T-helper 2 cell (primary cell): ENCODE measurements at places on chromosomes 12 and 14.

- DNase-seq, result no peak
Measured at GRCh38 chr14:29217813-29218450, 451.3 kb downstream of the FOXG1 start.

- DNase-seq, result no peak
Measured at GRCh38 chr12:106767954-106768822, 6.3 kb upstream of the RIC8B start.

DNA sequence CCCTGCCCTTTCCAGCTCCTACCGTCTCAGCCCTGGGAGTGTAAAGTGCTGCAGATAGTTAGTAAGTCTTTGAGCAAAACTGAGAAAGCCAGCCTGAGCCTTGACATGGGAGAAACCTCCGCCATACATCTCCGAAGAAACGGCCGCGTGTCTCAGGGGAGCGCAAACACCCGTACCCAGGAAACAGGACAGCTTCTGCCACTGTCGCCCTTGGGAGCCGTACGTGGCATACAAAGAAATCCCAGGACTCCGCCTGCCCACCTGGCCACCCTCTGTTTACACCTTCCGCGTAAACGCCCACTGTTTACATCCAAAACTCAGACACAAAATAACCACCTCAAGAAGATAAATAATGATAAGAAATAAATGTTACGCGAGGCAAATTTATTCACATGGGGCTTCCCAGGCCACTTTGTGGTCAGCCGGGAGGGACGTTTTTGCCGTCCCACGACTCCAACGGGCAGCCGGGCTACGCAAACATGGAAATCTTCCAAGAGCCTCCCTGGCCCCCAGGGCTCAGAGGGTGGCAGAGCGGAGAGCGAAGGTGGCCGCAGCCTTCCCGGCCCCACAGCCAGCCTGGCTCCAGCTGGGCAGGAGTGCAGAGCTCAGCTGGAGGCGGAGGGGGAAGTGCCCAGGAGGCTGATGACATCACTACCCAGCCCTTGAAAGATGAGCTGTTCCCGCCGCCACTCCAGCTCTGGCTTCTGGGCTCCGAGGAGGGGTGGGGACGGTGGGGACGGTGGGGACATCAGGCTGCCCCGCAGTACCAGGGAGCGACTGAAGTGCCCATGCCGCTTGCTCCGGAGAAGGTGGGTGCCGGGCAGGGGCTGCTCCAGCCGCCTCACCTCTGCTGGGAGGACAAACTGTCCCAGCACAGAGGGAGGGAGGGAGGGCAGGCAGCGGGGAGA lies at the start of gene BDKRB2:
Gene BDKRB2, plus strand, starts transcription at position 689 of the 908 bp plus-strand sequence. CDS start 32,269 bp downstream, outside the sequence.
- no peak for DNase-seq

DNA sequence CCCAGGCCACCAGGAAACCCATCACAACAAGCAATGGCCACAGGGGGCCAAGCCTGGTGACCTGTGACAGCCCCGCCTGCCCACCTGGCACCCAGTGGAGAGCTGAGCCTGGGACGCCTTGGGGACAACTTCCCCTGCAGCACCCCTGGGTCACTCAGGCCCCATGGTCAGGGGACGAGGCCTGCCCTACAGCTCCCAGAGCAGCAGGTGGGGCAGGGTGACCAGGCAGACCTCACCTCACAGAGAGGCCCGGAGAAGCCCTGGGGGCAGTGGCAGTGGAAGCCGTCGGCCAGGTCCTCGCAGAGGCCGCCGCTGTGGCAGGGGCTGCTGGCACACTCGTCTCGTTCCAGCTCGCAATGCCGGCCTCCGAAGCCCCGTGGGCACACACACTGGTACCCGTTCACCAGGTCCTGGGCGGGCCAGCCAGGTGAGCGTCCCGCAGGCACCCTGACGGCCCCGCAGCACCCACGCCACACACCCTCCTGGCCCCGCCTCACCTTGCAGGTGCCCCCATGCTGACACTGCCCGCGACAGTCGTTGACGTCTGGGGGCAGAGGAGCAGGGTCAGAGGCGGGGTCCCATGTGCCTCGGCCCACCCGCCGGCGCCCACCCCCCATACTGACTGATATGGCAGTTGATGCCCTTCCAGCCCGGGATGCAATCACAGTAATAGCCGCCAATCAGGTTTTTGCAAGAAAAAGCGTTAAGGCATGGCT lies 18.1 kb downstream of the JAG2 start:
- DNase-seq, result no peak

DNA sequence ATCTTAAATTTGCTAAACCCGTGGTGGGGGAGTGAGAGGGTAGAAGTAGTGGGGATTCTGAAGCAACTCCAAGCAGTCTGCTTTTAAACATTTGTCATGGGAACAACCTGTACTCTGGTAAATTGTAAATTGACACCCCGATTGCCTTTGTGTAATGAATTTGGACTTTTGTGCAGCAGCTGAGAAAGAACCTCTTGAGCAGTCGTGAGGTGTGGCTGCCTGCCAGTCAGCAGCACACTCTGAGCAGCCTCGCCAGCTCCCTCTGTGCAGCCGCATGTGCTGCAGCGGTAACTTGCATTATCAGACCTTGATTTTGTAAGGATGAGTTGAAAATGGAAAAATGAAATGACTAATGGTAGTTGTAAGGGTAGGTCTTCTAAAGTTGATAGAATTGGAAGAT lies 74.3 kb downstream of the SUSD6 start:
- peak; percentile 18 for DNase-seq

DNA sequence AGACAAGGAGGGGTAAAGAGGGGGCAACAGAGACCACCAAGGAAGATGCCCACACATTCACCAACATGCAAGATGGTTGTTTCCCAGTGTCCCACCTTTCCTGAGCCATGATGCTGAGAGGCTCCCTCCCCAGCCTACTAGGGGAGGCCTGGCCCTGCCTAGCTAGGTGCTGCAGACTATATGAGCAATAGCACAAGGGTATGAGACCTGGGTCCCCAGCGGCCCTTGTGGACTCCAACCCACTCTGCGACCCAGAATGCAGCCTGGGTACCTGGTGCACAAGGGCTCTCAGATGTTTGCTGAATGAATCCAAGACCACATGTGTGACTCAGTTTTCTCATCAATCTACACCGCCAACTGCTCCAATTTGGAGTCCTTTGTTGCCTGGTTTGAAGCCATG lies 13.9 kb downstream of the TGFB3 start:
- DNase-seq, result no peak

DNA sequence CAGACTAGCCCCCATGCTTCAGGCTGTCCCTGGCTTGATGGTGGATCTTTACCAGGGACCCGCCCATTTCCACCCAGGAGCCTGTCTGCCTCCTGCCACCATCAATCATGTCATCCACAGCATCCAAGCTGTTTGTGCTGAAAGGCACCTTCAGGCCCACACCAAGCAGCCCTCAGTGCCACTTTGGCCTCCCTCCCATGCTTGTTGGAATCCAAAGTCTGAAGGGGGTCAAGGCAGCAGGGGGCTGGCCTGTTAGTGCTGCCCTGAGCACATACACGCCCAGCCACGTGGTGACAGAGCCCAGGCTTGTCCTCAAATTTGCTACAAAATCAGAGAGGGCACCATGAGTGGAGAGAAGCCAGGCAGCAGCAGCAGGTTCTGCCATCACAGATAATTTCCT lies 1146.8 kb downstream of the FSCB start:
- DNase-seq, result no peak

DNA sequence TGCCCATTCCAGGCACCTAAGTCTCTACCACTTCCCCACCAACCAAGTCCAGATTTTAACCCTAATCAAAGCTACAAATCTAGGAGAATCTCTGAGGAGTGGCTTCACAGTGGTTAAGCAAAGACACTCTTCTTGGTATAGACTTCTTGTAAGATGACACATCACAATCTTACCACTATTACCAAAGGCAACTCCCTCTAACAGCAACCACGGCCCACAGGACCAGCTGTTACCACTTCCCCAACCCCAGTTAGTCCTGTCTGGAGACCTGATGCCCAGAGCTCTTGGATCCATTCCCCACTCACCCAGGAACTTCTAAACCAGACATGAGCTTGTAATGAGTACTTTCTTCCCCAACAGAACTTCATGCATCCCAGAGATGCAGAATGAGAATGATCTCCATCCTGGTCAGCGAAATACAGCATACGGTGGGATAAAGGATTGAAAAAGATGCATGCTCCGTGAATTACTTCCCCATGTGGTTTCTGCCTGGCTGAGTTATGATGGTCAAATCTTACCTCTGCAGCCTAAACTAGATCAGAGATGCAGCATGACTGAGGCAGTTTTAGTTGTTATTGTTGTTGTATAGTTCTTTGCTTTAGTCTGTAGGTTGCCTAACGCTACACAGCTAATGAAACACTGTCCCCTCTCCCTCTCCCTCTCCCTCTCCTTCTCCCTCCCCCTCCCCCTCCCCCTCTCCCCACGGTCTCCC lies 87.7 kb upstream of the FOXN3 start:
- no peak for DNase-seq

- peak; percentile 46 for DNase-seq
Measured at GRCh38 chr12:127125607-127126259, 1141.2 kb upstream of the TMEM132C start.

DNA sequence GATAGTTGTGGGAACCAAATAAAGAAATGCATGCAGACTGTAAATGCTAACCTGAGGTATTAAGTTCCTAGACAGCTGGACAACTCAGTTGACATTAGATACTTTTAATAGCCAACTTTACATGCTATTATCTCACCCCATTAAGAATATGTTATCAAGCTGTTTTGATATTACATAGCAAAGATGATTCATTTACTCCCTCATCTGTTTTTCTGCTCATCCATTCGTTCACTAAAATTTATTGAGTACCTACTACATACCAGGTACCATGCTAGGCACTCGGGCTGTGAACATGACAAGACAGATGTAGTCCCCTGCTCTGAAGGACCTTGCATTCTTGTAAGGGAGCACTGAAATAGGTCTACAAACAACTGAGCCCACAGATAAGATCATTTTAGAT lies 192.4 kb downstream of the DACT1 start:
- no peak for DNase-seq

GRCh38 chr12:61385771-61386170 lies 874.4 kb upstream of the USP15 start:
- DNase-seq, result no peak

DNA sequence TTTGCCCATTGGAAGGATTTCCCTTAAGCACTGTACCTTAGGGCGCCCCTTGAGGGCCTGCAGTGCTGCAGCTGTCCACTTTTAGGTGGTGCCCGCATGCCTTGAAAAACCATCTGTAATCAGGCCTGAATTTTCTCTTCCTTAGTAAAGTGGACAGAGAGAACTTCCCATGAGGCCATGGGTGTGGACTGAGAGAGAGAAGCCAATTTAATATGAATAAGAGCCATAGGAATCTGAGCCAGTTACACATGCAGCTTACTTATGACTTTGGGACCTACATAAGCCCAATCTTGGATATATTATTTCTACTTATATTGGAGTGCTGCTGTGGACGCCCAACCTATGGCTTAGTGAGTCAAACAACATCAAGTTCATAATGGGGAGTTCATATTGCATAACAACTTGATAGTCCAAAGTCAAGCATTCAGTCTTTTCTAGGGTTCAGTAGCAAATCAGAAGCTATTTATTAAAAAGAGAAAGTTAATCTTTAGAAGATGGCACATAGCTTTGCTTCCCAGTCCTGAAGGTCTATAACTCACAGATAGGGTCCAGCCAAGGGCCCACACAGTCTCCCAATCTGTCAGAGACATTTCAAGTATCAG lies 11.1 kb upstream of the ETV6 start:
- no peak for DNase-seq

- no peak for DNase-seq
Measured at GRCh38 chr14:81353691-81354323, 46.3 kb downstream of the STON2 start.

DNA sequence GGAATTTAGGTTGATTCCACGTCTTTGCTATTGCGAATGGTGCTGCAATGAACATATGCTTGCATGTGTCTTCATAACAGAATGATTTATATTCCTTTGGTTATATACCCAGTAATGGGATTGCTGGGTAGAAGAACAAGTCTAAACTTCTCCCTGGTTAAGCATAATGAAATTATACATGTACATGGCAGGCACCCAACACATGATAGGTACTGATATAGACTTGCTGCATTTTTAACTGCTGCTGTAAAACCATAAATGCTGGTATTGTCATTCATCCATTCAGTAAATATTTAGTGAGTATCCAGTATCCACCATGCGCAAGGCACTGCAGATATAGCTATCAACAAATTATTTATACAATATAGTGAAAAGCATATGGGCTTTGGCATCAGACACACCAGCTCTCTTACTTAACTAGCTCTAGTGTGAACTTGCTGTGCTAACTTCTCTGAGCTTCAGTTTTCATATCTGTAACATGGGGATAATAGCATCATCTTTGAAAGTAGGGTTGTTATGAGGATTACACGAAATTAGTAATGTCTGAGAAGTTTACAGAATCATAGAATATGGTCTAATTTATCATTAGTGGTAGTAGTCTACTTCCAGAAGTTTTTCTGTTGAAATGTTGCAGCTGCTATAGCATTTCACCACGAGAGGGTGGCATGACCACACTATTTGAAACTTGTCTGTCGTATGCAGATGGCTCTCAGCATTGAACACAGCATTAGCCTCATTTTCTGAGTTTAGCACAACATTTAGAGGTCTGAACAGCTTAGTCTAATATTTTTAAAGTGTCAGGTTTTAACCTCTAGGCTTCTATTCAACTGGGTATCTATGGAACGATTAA lies 32.0 kb upstream of the SEL1L start:
- DNase-seq, result no peak

GRCh38 chr12:53174881-53175491 lies 5.5 kb upstream of the ZNF740 start:
- no peak for DNase-seq

DNA sequence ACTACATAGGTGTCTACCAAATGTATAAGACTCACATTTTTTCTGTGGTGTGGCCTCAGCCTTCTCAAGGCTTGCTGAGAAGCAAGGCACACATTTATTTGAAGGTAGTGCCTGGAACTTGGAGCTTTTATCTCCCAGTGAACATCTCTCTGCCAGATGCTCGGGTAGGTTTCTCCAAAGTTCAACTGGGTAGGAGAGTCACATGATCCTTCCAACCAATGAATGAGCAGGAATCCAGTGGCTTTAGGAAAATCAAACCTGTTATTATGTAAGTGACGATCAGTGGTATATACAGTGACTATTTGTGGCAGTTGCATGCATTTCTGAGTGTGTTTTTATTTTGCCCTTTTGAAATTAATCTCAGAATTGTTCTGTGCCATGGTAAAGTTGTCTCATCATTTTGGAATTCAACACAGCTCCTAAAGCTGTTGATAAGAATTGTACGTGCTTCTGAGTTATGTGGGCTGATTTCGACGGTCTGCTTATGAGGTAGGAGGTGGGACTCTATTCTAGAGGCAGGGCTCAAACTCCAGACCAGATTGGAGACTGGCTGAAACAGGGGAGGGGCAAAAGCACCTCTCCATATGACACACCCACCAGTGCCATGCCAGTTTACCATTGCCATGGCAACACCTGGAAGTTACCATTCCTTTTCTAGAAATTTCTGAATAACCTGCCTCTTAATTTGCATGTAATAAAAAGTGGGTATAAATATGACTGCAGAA lies 57.6 kb downstream of the EID3 start:
- no peak for DNase-seq

GRCh38 chr12:21301-22189 lies 45.0 kb upstream of the IQSEC3 start:
- DNase-seq, result no peak
